ENCODE measurements at places on chromosomes 12 and 14.

DNA sequence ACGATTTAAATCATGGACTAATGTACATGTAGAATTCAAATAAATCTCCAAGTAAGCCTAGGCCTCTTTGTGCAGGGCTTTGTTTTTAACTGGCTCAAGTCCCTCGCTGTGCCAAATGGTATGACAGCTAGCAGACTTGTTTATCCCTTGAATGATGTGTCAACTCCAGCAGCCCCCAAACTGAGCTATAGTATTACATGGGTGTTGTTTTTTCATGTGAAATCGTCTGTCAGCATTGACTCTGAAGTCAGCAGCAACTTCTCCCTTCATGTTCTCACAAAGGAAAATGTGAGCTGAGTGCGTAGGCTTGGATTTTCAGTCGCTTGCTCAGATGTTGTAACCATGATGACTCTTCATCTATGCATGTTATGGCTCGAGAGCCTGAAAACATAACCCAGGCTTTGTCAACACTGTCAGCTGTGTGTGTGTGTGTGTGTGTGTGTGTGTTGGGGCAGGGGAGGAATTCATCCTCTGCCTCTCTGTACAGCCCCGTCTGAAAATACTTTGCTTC is 73.3 kb downstream of the PTHLH start:
- no peak for DNase-seq

DNA sequence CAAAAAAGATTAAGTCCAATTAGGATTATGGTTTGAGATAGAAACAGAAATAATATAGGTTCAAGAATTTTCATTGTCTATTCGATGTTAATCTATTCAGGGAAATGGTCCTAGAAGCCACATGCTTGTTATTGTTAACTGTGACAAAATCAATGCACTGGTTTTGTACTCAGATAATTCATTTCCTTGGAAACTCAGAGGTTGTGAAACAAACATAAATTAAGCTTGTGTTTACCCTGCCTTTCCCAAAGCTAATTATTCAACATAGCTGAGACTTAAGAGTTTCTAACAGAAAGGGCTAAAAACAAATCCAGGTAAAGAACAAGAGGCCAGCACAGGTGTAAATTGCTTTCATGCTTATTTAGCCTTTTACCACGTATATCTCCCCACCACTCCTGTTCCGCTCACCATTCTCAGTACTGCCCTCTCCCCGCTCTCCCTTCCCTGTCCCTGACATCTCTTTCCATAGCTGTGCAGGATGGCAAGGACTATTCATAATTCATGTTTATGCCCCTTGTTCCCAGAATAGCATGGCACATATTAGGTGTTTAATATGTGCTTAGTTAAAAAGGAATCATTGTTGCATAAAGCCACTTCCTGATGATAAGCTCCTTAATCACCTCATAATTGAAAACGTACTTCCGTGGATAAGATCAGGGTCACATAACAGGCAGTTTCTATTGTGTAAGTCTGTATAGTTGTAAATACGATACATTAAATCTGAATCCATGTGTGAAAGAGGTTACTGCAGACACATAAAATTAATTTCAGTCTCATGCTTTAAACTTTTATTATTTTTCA is 131.8 kb upstream of the USP15 start:
- no peak for DNase-seq

- DNase-seq = no peak
Observed at GRCh38 chr14:68741839-68742470, 50.9 kb downstream of the ZFP36L1 start.

DNA sequence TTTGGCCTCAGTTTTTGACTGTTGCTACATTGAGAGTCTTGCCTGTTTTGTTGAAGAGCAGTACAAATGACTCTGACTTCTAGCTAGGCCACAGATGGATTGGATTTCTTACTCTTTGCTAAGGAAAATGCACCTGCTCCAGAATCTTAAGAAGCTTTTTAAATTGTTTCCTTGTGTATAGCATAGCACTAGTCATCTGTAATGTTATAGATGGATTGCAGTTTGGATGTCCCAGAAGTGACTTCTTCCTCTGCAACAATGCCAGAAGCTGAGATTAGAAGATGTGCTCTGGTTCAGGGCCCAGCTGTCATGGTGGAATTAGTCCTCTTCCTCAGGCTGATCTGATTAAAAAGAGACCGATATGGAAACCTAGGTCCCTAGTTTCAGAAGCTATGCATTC is 67.9 kb downstream of the DAAM1 start:
- no peak for DNase-seq

DNA sequence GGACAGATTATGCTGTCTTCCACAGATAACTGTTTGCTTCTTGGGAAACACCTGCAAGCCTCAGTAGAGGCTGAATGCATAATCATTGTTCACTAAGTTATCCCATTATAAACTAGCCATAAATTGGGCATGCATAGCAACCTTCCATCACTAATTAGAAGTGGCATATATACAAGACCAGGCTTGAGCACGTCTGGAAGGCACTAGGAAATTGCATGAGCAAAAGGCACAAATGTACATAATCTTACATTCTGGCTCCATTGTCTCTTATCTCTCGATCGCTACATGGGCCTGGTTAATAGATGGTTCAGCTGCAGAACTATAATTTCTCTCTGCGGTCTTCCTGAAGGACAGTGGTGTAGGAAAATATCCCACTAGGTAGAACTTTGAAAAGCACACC is 679.2 kb downstream of the RPL10L start:
- DNase-seq = no peak

DNA sequence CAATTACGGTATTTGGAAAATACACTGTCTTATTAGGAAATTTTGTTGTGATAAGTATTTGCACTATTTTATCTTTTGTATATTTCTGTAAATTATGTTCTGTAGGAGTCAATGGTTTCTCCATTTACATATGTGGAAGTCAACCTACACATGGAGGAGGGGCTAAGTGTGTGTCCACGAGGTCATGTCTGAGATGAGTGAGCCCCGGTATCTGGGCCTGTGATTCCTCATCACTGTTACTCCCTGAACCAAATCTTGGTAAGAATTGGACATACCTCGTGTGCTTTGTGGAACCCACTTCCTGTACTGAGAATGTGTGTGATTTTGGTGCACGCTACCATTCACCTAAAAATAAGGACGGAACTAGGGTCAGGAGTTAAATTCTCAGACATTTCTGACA is 1105.5 kb downstream of the TMEM121 start:
- no peak for DNase-seq

GRCh38 chr14:32004300-32004699 is 72.8 kb upstream of the ARHGAP5 start:
- no peak for DNase-seq

GRCh38 chr14:50395448-50395847 is 1.2 kb downstream of the CDKL1 start:
- DNase-seq = no peak

DNA sequence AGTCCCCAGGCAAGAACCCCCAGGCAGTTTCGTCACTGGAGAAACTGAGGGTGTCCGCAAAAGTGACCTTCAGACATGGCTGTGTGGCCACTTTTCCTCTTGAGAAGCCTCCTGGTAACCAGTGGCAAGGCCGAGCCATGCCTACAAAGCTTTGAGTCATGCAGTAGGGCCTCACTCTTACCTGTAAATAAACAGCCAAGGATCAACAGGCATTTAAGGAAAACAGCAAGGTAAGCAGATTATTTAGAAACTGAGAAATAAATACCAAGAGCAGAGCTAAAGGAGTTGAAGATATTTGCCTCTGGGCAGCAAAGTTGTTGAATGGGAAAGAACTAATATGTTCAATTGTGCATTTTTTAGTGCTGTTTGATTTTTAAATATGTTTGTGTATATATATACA is 141.0 kb upstream of the BCL2L14 start:
- no peak for DNase-seq

GRCh38 chr14:21023817-21024584 is 860 bp downstream of the NDRG2 start:
- no peak for DNase-seq

GRCh38 chr14:88248606-88249005 is 74.5 kb downstream of the KCNK10 start:
- no peak for DNase-seq

GRCh38 chr14:92459030-92459949 is 54.3 kb upstream of the RIN3 start:
- no peak for DNase-seq

- DNase-seq = no peak
Observed at GRCh38 chr14:100305324-100306100, 732 bp downstream of the SLC25A29 start.

DNA sequence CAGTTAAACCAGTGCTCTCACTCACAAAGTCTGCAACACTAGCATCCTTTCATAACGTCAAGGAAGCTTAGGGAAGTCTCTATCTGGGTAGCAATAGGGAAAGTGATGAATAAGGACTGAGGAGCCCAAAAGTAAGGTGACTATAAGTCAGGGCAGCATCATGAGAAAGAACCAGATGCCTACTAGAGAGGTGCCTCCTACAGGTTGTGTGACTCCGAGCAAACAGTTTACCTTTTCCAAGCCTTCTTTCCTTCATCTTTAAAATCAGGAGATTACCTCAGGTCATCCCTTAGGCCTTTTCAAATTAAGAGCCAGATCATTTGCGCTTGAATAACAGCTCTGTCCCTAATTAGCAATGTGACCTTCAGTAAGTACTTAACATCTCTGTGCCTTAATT is 40.2 kb downstream of the RTN1 start:
- no peak for DNase-seq

DNA sequence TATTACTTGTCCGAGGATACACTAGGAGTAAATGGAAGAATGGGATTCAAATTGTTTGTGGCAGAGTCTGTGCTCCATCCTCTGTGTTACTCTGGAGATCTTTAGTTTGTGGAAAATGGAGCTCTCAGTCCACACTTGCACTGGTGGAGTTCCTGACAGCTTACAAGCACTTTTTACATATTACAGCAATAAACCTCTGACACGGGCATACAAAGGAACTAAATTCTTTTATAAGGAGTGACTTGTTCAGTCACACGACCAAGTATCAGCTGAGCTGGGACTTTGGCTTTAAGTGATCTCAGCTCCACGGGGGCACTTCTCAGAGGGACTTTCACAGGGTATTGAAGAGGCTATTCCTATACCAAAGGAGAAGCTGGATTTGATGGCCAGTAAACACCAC is 417.5 kb downstream of the LRIG3 start:
- DNase-seq = no peak

Measured in DMS79 treated with DMSO at 0.1 percent for 48 hours (cell line).